ENCODE measurements at places on chromosomes 5 and 9.

GRCh38 chr5:169762338-169763095 lies 125.4 kb downstream of the DOCK2 start:
- peak; percentile 31 for DNase-seq

DNA sequence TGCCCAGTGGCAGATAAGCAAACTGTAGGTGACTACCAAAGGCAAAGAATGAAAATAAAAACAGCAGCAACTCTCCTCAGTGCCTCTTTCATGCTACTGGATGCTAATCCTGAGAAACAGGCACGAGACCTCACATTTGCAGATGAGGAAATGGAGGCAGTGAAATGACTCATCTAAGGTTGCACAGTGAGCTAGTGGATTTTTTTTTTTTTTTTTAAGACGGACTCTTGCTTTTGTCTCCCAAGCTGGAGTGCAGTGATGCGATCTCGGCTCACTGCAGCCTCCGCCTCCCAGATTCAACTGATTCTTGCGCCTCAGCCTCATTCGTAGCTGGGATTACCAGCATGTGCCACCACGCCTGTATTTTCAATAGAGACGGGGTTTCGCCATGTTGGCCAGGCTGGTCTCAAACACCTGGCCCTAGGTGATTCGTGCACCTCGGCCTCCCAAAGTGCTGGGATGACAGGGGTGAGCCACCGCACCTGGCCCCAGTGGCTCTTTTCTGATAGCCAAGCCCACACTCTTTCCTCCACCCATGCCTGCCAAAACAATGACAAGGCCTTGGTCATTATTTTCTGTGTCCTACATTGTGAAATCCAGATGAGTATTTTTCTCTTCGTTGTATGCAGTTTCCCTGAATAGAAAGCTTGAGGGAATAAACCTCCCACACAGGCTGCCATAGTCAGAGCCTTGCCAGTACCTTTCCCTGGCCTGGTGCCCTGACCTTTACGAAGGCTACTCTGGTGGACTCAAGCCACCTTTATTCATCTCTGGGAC lies 19.2 kb downstream of the DOCK2 start:
- no peak for DNase-seq

DNA sequence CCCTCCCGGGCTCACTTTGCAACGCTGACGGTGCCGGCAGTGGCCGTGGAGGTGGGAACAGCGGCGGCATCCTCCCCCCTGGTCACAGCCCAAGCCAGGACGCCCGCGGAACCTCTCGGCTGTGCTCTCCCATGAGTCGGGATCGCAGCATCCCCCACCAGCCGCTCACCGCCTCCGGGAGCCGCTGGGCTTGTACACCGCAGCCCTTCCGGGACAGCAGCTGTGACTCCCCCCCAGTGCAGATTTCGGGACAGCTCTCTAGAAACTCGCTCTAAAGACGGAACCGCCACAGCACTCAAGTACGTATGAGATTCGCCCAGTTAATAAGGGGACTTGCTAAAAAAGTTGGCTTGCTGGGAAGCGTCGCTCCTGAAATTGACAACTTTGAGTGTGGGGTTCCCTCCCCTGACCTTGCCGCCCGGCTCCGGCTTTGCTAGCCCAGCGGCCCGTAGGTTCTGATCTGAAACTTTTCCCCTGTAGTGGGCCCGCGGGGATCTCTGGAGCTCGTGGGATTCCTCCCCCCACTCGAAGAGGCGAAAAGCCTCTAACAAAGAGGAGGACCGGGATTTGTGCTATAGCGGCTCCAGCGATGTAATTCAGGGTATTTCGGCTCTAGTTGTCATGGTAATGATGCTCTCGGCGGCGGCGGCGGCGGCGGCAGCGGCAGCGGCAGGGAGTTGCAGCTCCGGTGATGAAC lies 572 bp downstream of the NR4A3 start:
- DNase-seq = peak; percentile 58

- DNase-seq = no peak
Observed at GRCh38 chr9:3502560-3503398, 23.0 kb downstream of the RFX3 start.

DNA sequence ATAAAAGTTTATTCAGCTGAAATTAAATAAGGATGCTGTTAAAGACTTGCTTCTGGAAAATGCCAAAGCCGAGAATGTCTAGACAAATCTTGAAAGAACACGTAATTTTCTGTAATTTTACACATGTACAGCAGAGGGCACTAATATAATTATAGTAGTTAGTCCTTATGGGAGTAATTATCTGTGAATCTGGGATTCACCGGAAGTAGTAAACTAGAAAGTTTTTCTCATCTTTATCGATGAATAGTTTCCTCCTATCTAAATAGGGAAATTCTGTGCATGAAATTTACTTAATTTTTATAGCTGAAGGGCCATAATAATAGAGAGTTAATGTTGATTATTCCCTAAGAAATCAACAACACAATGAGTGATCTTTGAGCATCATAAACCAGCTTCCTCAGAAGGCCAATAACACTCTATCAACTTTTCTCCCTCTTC lies 18.4 kb upstream of the CNTLN start:
- DNase-seq = peak; percentile 41

- no peak for DNase-seq
Observed at GRCh38 chr9:130890124-130890523, 6.5 kb downstream of the QRFP start.

DNA sequence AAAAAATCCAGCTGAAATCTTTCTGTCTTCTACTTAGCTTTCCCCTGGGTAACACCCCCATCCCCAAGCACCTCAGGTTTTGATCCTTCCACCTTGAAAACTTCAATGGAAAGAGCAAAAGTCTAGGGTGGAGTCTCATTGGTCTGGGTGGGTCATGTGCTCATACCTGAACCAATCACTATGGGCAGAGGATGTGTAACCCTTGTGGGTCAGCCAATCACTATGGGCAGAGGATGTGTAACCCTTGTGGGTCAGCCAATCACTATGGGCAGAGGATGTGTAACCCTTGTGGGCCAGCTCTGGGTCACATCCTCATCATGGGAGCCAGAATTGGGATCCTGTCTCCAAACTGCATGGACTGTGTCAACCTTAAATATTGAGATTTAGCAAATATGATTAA lies 18.5 kb downstream of the NAIF1 start:
- no peak for DNase-seq

GRCh38 chr5:87198010-87198409 lies 69.7 kb upstream of the RASA1 start:
- DNase-seq = no peak

DNA sequence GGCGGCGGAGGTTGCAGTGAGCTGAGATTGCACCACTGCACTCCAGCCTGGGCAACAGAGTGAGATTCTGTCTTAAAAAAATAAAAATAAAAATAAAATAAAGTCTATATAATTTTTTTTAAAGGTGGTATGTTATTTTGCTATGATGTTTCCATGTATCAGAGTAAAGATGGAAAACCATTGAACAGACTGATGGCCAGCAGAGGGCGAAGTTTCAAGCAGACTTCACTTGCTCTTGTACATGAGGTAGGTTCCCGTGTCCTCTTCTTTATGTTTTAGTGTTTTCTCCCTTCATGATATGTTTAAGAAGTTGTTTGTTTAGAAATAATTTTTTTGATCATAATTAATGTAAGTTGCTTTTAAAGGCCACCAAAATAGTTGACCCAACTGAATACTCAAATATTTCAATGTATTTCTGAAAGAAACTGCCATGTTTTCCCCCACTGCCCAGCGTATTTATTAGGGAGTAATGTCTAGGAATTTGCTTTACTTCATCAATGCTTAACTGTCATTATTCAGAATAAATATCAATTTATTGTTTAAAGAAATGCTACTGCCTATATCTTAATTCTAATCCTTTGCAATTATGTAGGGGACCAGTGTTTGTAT lies 146.4 kb downstream of the HACD4 start:
- peak; percentile 17 for DNase-seq

DNA sequence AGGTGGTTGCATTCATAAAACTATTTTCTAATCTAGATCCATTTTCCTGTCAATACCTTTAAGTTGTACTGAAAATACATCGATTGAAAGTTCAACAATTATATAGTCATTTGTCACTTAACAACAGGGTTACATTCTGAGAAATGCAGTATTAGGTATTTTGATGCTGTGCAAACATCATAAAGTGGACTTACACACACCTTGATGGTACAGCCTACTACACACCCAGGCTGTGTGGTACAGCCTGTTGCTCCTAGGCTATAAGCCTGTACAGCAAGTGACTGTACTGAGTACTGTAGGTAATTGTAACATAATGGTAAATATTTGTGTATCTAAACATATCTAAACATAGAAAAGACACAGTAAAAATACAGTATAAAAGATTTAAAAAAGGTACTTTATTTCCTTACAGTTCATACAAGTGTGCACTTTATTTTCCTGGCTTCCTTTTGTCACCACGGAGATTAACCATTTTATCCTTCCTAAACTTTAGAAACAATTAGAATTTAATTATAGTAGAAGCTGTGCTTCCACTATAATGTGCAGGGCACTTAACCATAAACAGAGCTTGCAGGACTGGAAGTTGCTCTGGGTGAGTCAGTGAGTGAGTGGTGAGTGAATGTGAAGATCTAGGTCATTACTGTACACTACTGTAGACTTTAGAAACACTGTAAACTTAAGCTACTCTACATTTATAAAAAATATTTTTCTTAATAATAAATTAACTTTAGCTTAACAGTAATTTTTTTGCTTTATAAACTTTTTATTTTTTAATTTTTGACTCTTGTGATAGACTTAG lies 42.9 kb upstream of the MEF2C start:
- no peak for DNase-seq

DNA sequence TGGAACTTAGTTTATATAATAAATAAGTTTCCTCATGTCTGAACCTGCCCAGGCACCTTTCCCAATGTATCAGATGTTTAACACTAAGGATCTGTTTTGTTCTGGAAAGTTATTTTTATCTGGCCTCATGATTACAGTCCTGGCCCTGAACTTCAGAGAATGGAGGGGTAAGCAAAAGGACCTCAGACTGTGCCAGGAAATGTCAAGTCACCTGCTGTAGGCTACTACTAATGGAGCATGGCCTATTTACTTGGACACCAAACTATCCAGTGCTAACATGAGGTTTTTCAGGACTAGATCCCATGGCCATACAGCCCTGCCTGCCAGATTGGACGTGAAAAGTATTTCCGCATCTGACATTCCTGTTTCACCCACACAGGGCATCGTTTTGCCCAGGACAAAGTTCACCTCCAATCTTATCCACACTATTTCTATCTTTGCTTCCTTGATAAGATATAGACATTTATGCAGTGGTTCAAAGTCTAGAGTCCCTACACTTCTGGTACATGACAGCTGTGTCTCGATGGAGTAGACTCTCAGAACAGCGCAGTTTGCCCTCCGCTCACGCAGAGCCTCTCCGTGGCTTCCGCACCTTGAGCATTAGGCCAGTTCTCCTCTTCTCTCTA lies at the start of gene BTNL8:
Gene BTNL8, plus strand, starts transcription at position 539 of the 626 bp plus-strand sequence. CDS start 152 bp downstream, outside the sequence.
- DNase-seq = no peak

DNA sequence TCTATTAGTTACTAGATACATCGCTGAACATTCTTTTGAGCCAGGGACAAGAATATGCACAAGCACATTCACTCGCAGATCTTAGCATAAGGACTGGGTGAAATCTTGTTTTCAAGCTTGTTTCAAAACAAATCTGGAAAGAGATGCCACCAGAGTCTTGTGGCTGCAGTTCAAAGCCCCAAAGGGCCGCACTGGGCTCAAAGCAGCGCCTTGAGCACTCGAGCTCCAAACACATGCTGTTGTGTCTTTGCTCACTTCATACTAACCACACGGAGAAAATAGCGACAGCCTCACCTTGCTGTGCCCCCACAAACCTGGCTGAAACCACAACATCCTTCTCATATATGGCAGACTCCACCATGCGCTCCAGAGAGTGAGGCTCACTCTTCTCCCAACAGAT lies 34.2 kb upstream of the IL7R start:
- no peak for DNase-seq

DNA sequence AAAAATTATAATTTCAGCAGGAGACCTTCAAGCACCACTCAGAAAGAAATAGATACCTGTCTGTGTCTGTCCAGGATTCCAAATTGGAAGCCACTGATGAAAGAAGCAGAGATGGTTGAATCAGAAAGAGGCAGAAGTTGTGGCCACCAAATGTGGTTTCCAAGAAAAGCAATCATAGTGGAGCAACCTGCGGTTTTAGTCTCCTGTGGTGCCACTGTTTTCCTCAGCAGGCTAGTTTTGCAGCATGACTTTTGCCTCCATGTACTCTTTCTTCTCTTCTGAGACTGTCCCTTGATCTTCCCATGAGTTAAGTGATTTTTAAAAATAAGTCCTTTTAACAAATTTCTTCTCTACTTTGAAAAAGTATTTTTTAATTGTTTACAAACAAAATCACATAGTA lies 535.8 kb downstream of the CYLC2 start:
- no peak for DNase-seq

GRCh38 chr5:172274951-172275753 lies 8.4 kb downstream of the UBTD2 start:
- DNase-seq = no peak

DNA sequence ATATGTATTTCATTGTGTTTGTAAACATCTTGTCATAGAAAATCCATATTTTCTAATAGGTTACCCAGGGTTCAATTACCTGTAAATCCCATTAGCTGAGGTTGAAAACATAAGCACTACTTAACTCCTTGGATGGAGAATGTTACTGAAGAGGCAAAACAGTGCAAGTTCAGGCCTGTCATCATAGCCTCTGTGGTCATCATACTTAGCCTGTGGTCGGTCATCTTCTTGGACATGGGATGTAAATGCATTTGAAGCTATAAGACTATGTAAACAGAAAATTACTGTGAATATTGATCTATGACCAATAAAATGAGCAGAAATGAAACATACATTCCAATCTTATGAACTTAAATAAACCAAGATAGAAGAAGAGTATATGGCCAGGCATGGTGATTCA lies 164.7 kb downstream of the CHSY3 start:
- DNase-seq = no peak

DNA sequence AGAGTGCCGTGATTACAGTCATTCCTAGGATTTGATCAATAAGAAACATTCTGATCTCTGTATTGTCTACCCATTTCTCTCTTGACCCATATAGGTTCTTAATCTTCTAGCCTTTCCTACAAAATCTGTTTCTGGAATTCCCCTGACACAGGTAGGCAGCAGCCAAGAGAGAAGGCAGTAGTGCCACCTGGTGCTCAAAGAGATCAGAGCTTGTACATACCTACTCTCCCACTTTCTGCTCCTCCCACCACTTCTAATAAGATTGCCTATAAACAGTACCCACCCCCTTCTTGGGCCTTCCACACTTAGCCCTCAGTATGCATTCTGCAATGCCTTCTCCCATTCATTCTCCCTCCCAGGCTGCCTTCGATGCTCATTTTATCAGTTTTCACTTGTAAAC lies 117.4 kb upstream of the RORB start:
- no peak for DNase-seq
